ENCODE measurements at places on chromosomes 6 and 20. TPM values are rescaled to one million over a fixed set of nuclear protein-coding genes. Genes with fewer than 3 reads are reported as not detected.

SMIM8 gene
- total RNA-seq: 5.2 TPM

BTBD3 gene
- 30.5 TPM for total RNA-seq

SLC12A5 gene
- total RNA-seq: not detected

CRISP1 gene
- not detected for total RNA-seq

TSPO2 gene
- not detected for total RNA-seq

SLC22A1 gene
- total RNA-seq: 0.31 TPM

CTNNBL1 gene
- 30.4 TPM for total RNA-seq

ALDH5A1 gene
- total RNA-seq: 1.2 TPM

KCNG1 gene
- 0.48 TPM for total RNA-seq

TRIM15 gene
- total RNA-seq: not detected

SLC17A3 gene
- total RNA-seq: not detected

TAGAP gene
- 0.05 TPM for total RNA-seq

ZBTB24 gene
- 9.6 TPM for total RNA-seq

TRIM40 gene
- not detected for total RNA-seq

KCNS1 gene
- not detected for total RNA-seq

SOX4 gene
- total RNA-seq: 26.4 TPM

SDC4 gene
- 34.8 TPM for total RNA-seq

C6orf132 gene
- 0.16 TPM for total RNA-seq

CCN5 gene
- 0.16 TPM for total RNA-seq

THEMIS gene
- total RNA-seq: not detected

BPIFB4 gene
- not detected for total RNA-seq

SLC35B3 gene
- 12.0 TPM for total RNA-seq

CLIC5 gene
- 0.03 TPM for total RNA-seq

COL12A1 gene
- 14.6 TPM for total RNA-seq

TPD52L1 gene
- 97.1 TPM for total RNA-seq

CNPY3 gene
- total RNA-seq: 27.5 TPM

FUCA2 gene
- total RNA-seq: 56.4 TPM

DLL1 gene
- 71.8 TPM for total RNA-seq

F13A1 gene
- 757 TPM for total RNA-seq

All from myocyte (in vitro differentiated cells).